ENCODE measurements at places on chromosomes 6 and 20.

DNA sequence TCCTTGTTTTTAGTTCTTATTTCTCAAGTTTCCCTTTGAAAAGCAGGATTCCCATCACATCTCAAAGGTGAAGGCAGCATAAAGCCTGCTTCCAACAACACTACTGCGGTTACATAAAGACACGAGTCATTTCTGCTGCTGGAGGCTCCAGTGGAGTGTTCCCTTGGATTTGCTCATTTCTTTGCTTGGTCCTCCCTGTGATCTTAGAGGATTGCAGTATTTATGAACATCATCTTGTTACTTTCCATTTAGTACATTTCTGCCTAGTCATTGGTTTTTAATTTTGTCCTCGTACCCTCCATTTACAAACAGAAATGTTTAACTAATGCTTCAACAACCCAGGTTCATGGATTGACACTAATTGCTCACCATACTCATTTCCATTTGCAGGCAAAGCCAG is 298.8 kb downstream of the ZNF217 start:
- no peak for DNase-seq

DNA sequence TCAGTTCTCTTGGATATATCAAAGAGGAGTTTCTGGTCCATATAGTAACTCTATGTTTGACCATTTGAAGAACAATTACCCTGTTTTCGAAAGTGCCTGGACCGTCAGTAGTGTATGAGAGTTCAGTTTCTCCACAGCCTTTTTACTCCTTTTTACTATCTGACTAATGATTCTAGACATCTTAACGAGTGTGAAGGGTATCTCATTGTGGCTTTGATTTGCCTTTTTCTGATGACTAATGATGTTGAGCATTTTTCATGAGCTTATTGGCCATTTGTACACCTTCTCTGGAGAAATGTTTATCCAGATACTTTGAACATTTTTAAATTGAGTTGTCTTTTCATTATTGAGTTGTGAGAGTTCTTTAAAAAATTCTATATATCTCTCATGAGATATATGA is 114.9 kb upstream of the ATXN1 start:
- DNase-seq = no peak

DNA sequence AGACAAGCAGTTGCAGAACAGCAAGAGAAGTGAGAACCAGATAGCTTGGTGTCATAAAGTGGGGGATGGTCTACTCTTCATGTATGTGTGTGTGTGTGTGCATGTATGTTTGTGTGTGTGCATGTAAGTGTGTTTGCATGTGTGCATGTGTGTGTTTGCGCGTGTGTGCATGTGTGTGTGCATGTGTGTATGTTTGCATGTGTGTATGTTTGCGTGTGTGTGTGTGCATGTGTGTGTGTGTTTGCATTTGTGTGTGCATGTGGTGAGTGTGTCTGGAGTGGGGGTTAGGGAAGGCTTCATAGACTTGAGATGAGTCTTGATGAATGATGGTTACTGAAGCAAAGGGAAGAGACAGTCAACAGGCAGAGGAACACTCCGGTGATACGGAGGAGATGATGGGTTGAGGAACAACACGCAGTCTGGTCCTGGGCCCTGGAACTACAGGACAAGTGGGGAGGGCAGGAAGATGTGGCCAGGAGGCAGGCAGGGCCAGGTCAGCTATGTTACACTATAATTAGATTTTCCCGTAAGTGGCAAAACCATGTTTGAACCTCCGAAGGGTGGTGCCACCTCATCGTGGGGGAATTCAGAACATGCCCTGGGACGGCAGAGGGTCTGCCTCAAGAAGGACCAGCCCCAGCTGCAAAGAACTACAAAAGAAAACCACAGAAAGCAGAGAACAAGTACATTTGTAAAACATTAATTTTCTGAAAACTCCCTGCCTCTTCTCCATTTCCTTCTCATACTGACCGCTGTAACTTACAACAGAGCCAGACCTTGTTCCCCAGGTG is 38.7 kb upstream of the PDE10A start:
- no peak for DNase-seq

- DNase-seq = no peak
These were observed 25.2 kb downstream of the RIOK1 start for GRCh38 chr6:7414811-7415210.

- no peak for DNase-seq
These were observed 205.3 kb upstream of the FOXA2 start for GRCh38 chr20:22789676-22790075.

Measured in stimulated activated CD4-positive, alpha-beta T cell treated with anti-CD3 and anti-CD28 coated beads, Interleukin-12 subunit alpha, Interleukin-12 subunit beta, amount 100 ng/mL, for 24 hours (primary cell).